Retinal pigment epithelial cell (primary cell): ENCODE measurements at places on chromosomes 1 and 21.

DNA sequence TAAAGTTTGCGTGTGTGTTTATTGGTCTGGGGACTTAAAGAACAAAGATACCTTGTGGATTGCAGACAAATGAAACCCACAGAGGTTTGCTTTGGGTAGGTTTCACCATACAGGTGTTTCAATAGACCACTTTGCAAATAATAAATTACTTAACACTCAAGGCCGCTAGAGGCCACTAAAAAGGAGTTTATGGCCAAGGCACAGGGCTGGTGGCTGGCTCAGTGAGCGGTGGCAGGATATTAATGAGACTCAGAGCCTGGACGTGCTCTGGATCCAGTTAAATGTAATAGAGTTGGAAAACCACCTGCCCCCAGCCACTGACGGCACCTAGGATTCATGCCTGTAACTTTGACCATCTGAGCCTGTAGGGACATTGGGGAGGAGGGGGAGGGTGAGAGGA lies 44.5 kb downstream of the LRRC38 start:
- no peak for DNase-seq

DNA sequence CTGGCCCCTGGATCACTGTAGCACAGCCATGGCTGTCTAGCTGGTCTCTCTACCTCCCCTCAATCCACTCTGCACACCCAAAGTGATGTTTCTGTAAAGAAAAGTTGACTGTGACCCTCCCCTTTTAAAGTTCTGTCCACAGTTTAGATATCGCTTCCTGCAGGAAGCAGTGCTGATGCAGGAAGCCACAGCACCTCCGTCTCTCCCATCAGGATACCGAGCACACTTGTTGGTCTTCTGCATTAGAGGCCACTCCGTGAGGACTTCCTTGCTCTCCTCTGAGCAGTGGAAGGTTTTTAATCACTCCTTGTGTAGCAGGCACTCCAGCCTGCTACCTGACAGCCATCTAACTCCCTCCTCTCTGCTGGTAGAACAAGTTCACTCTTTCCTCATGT lies 69.5 kb downstream of the GADD45A start:
- no peak for DNase-seq

- no peak for DNase-seq
These were observed 2.0 kb upstream of the RSPH1 start for GRCh38 chr21:42498012-42498411.

- no peak for DNase-seq
These were observed 67.1 kb downstream of the MAN1C1 start for GRCh38 chr1:25683731-25684130.

- no peak for DNase-seq
These were observed 1.7 kb downstream of the ANGPTL1 start for GRCh38 chr1:178869119-178869697.

DNA sequence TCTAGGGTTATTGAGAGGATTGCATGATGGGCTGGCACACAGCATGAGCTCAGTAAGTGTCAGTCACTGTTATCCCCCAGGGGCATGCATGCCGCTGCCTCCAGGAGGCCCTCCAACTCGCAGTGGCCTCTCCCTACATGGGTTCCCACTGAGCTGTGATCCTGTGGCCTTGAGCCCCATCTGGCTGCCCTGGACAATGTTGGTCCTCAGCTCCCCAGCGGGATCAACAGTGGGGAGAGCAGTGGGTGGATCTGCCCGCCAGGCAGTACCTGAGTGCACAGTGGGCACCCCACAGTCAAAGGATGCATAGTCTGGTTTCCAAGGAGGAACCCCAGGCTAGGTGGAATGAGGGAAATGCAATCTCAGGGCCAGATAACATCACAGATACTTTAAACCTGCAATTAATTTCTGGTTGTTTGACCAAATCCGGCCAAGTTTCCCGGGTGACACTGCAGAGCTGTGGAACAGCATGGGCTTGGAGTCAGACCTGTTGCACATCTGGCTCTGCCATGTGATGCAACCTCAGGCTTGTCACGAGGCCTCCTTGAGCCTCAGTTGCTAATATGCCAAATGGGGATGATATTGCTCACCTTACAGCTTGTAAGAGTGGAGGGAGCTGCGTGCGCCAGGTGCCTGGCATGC lies 9.3 kb downstream of the PADI3 start:
- DNase-seq, result no peak

GRCh38 chr1:228039006-228039903 lies 32.5 kb downstream of the WNT3A start:
- no peak for DNase-seq

DNA sequence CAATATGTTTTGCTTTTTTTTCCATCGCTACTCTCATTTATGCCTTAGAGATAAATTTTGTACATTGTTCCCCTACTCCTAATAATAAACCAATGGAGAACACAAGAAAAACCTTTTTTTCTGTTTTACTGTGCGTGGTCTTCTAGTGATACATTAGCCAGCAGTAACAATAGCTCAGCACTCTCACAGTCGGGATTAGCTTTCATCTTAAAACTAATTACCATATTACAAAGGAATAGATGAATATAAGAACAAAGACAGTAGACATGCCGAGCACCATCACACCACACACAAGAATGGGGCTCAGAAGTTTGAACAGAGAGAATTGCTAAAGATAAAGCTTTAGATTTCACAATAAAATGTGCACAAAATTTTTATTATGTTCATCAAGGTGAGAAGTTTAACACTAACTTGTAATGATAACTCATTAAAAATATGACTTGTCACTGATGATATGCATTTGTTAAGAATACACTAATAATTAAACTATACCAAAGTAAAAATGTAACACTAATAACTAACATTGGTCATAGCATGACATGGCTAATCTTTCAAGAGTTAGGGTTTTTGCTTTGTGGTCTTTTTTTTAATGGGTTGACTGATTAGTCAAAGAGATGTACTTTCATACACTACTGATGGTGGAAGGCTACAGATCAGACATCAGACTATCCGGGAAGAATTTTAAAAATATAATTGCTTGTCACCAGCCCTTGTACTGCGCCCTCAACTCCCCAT lies 61.8 kb downstream of the EXTL2 start:
- no peak for DNase-seq

- no peak for DNase-seq
These were observed 25.6 kb upstream of the VAV3 start for GRCh38 chr1:107990606-107991005.

DNA sequence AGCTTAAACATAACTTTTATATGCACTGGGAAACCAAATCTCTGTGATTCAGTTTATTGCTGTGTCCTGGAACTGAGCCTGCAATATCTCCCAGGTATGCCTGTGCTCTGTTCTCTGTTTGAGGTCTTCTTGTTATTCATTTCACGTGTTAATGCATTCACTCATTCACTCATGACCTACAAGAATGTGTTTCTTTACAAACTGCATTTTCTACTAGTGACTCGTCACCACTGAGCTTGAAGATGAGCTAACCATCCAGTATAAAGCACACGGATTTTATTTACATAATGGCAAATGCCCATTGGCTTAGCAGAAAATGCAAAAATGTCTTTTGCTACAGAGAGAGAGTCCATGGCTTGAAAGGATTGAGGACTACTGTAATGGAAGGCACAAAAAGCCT lies 75.0 kb upstream of the DUSP10 start:
- peak; percentile 52 for DNase-seq

- no peak for DNase-seq
These were observed 174.9 kb downstream of the ETS2 start for GRCh38 chr21:38980416-38981313.

- no peak for DNase-seq
These were observed 90.6 kb downstream of the ATP6V1G3 start for GRCh38 chr1:198449727-198450433.

- no peak for DNase-seq
These were observed 634.4 kb downstream of the MATN1 start for GRCh38 chr1:30089024-30089430.

DNA sequence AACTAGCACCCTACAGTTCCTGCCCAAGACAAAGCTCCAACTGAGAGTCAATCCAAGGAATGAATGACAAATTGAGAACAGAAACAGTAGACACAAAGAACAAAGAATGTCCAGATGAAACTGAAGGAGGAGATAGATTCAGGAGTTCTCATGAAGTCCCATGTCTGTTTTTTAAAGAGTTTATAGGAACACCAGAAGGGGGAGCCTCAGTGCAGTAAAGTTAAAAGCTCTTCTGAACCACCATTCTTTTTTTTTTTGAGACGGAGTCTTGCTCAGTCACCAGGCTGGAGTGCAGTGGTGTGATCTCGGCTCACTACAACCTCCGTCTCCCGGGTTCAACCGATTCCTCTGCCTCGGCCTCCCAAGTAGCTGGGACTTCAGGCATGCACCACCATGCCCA lies 323.6 kb downstream of the MRPL39 start:
- no peak for DNase-seq

- DNase-seq, result no peak
These were observed 560.4 kb downstream of the PTBP2 start for GRCh38 chr1:97281962-97282361.

- DNase-seq, result no peak
These were observed 43.3 kb upstream of the FCRL4 start for GRCh38 chr1:157641177-157641576.
